ENCODE measurements at places on chromosomes 12 and 14.

DNA sequence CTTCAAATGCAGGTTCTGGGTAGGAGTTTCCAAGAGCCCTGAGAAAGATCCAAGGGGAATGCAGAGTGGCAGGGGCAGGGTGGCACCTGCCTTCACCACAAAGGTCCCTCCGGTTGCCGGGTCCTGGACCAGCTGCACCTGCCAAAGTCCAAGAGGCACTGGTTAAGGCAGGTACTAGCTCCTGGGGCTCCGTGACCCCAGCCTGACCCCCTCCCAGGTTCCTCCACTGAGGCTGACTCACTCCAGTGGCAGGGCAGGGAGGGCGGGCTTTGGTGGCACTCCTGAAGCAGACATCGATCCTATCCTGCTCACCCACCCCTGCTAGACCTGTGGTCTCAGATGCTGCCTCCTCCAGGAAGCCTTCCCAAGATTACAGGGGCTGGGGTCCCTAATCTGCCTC, 11.4 kb downstream of the RPS6KL1 start:
- DNase-seq = no peak

- no peak for DNase-seq
Observed at GRCh38 chr12:64085996-64086395, 136.1 kb downstream of the KICS2 start.

- DNase-seq = peak; percentile 50
Observed at GRCh38 chr12:132145334-132145733, 1.1 kb downstream of the NOC4L start.

GRCh38 chr12:45863332-45863731, 127.0 kb downstream of the SCAF11 start:
- DNase-seq = no peak

DNA sequence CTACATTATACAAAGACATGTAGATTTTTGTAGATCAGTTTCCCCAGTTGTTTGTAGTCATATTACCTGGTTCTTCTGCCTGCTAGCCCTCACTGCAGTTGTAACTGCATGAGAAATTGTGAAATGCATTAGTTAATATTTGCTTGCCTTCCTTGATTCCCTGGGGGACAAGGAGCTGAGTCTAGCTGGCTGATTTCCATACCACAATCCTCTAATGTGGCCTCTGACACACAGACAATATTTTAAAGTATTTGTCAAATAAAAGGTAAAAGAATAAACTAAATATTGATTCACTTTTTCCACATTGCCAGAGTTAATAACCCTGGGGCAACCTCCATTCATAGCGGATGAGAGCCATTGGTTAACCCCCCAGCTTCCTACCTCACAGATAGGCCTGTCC, 128.8 kb upstream of the TMEM132C start:
- DNase-seq = no peak

DNA sequence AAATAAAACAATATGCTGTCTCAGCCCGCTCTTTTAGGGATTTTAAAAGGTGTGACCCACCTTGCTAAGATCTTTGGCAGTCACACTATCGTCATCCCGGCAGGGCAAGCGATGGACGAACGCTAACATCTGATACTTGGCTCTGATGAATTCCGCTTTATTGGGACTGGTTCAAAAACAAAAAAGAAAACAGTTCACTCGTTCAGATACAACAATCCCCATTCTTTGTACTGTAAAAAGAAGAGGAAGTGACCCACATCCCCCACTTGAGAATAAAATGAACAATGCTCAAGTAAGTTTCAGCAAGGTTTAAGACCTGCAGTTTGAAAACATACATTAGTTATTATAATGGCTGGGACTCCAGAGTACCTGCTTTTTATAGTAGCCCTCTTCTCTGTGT, 7.3 kb downstream of the GIT2 start:
- DNase-seq = no peak

GRCh38 chr14:49692811-49693734, at the start of gene KLHDC1:
Gene KLHDC1, plus strand, starts transcription at chr14:49693120. Its CDS starts 75 bp downstream, at chr14:49693195.
- DNase-seq = peak; percentile 87

DNA sequence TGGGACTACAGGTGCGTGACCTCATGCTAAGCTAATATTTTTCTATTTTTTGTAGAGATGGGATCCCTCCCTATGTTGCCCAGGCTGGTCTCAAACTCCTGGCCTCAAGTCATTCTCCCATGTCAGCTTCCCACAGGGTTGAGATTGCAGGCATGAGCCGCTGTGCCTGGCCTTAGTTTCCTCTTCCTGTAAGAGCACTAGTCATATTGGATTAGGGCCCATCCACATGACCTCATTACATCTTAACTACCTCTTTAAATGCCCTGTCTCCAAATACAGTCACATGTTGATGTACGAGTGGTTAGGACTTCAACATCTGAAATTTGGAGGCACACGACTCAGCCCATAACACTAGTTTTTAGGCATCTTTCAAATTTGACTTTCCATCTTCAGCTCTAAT, 72.2 kb upstream of the RASSF3 start:
- DNase-seq = peak; percentile 4

GRCh38 chr14:20986811-20987210, 3.0 kb upstream of the METTL17 start:
- no peak for DNase-seq

DNA sequence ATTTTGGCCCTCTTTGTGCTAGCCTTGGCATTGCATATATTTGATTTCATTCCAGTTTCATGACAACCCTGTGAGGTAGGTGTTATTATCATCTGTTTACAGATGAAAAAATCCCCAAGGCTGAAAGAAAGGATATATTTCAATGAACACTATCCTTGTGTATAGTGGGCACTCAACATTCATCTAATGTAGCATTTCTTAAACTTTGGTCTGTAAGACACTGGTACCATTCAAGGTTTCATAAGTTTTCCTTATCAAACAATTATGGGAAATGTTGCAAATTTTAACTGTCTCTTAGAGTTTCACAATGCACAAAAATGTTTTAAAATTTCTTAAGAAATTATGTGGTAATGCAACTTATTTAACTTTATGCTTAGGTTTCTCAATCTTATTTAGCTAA, 44.3 kb downstream of the ATP23 start:
- no peak for DNase-seq

Data from activated CD8-positive, alpha-beta memory T cell treated with anti-CD3 and anti-CD28 coated beads, Interleukin-2, amount 50 U/mL, for 48 hours (primary cell).